ENCODE measurements at places on chromosomes 6 and 20.
A peak's percentile ranks its signal among the peaks of the same experiment; 100 is the strongest.

- no peak for DNase-seq
Measured at GRCh38 chr6:112202639-112203341, 51.6 kb downstream of the LAMA4 start.

DNA sequence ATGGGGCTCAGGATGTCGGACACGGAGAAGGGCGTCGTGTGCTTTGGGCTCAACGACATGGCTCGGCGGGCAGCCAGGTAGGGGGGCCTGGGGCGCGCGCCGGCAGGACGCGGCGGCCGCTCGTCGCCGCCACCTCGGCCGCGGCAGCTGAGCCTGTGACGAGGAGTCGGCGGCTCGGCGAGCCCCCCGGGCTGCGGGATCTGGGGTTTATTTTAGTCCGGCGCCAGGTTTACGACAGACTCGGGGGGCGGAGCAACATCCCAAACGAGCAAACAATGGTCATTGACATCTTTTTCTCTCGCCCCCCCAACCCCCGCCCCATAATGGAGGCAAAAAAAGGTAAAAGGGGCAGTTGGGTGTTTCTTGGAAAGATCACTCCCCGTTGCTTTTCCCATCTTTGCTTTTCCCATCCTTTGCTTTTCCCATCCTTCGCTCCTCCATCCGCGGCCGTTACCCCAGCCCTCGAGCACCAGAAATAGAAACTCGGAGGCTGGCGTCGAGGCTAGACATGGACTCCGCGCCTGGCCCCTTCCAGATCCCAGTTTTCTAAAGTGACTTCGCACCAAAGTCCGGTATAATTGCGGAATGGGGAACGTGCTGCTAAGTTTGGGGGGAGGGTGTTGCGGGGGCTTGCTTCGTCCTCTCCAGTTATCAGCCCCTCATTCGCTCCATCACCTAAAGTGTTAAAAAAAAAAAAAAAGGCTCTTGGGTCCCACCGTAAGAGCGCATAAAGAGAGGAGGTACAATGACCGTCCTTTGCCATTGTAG lies at the start of gene NKX2-4:
Gene NKX2-4 (minus strand): TSS at position 186 of the 768 bp plus-strand sequence. CDS start 127 bp downstream, at position 59.
- DNase-seq, result no peak

DNA sequence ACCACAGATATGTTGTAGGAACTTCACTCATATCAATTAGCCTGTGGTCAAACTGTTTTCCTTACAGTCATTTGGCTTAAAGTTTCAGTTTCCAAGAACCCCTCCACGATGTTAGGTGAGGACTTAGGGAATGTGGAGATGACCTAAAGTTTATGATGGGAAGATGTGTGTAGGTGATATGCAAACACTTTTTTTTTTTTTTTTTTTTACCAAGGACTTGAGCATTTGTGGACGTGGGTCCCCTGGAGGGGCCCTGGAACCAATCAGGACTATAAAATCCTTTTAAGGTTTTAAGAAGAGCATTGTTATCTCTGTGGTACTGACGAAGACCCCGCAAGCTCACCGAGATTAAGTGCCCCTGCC lies 478 bp upstream of the MTHFD1L start:
- DNase-seq, result no peak

- DNase-seq, result no peak
Measured at GRCh38 chr6:56953597-56954402, 1.1 kb upstream of the BEND6 start.

GRCh38 chr6:126535595-126535994 lies 195.7 kb downstream of the CENPW start:
- DNase-seq, result no peak

- DNase-seq, result no peak
Measured at GRCh38 chr20:1375515-1375914, 17.3 kb downstream of the FKBP1A start.

GRCh38 chr20:496126-496696 lies 33.9 kb upstream of the TBC1D20 start:
- DNase-seq, result no peak

GRCh38 chr20:33554914-33555420 lies 65.1 kb downstream of the CBFA2T2 start:
- DNase-seq, result peak; percentile 32

DNA sequence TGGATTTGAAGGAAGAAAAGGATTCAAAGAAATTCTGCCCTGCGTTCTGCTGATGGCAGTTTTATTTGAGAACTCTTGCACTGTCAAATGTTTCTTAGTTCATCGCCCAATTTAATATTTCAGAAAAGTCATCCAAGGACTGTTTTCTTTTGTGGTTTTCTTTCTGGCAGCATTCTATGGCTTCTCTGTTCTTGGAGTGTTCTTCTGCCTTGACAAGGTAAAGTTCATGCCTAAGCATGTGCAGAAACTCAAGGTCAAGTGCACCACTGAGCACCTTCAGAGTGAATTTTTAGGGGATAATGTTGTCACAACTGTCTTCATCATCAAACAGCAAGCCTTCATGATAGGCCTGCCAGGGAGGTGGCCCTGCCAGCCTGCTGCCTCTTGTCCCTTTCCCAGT lies 225.6 kb downstream of the PLCB1 start:
- DNase-seq, result no peak

- DNase-seq, result no peak
Measured at GRCh38 chr6:169905041-169905807, 153.8 kb downstream of the ERMARD start.

DNA sequence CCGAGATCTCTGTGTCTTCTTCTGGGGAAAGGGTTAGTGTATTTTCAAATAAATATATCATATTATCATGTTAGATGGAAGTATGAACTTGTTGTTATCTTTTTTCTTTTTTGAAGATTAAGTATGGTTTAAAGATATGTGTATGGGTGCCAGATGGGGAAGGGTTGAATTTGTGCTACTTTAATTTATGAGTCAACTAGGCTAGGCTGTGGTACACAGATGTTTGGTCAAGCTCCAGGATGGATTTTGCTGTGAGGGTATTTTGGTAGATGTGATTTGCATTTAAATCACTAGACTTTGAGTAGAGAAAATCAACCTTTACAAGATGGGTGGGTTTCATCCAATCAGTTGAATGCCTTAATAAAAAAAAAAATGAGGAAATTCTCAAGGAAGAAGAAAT lies 886.6 kb upstream of the ADGRB3 start:
- DNase-seq, result no peak

DNA sequence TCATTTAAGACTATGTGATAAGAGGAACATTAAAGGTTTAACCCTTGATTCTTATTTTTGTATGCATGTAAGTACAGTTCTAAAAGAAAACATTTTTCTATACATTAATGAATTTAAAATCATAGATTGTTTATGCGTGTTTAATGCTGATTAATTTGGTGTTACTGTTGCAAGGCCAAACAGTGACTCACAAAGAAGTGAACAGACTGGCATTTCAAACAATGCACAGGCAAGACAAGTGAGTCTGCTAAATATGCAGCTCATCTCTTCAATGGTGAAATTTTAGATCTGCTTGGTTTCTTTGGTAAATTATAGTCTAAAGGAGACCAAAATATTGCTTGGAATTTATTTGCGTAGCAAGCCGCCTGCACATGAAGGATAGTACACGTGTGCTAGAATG lies 417.4 kb upstream of the SOX4 start:
- DNase-seq, result no peak

DNA sequence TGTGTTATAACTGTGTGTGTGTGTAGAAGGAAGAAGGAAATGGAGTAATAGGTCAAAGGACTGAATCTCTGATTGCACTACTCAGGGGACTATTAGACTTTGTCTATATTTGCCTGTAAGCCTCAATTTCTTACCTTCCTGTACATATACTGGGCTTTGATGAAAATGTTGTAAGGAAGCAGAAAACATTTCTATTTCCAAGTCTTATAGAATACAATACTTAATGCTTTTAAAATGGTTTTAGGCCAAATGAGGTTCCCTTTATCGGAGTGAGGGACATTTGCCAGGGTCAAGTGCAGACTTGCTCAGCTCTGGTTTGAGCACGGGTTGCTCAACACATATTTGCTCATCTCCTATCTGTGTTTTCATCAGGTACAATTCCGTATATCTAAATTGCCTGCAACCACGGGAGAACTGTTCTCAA lies 28.3 kb downstream of the MEP1A start:
- DNase-seq, result no peak

DNA sequence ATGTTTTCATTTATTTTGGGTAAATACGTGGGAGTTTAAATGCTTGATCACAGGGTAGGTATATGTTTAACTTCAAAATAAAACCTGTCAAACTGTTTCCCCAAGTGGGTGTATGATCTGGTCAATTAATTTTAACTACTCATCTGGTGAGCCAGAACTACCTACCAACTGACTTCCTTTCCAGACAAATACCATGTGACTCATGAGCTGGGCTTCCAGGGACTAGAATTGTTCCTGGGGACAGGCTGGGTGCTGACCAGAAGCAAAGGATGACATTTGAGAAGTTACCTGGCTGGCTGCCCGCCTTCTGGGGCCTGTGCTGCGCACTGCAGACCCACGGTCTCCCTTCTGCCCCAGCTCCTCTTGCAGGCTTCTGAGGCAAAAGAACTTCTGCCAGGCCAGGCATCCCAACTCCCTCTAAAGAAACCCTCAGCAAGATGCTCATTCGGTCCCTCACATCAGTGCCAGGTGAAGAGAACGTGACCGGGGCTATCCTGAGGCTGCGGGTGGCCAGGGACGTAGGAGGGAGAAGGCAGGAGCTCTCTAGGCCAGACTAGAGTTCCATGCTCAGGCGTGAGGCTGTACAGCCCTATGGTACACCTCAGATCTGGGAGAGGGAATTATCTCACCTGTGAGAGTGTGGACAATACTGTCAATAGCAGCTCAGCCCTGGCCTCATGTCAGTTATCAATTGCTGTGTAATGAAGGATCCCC lies 103.6 kb downstream of the JPH2 start:
- no peak for DNase-seq

DNA sequence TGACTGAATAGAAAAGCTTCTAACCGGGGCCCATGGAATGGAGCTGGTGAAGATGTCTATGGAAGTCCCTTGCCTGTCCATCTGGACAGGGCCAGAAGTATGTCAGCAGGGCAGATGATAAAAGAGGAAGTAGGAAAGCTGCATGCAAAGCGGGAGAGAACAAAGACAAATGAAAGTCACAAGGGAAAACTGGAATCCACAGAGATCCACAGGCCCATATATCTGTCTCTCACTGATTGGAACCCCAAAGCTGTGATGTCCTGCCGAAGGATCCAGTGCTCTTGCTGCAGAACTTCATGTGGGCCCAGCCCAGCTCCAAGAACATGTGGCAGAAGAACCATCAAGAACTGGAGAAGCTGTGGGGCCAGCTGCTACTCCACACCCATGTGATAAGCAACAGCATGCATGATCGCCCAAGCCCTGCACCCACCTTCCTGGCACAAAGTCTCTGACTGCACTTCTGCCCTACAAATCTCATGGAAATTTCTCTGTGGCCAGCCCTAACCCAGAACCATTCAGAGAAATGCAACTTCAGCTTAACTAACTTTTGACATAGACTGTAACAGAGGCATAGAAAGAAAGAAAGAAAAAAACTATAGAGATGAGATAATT lies 716.0 kb downstream of the KIF16B start:
- DNase-seq, result no peak

GRCh38 chr20:57772349-57772964 lies 62.6 kb upstream of the PMEPA1 start:
- no peak for DNase-seq

DNA sequence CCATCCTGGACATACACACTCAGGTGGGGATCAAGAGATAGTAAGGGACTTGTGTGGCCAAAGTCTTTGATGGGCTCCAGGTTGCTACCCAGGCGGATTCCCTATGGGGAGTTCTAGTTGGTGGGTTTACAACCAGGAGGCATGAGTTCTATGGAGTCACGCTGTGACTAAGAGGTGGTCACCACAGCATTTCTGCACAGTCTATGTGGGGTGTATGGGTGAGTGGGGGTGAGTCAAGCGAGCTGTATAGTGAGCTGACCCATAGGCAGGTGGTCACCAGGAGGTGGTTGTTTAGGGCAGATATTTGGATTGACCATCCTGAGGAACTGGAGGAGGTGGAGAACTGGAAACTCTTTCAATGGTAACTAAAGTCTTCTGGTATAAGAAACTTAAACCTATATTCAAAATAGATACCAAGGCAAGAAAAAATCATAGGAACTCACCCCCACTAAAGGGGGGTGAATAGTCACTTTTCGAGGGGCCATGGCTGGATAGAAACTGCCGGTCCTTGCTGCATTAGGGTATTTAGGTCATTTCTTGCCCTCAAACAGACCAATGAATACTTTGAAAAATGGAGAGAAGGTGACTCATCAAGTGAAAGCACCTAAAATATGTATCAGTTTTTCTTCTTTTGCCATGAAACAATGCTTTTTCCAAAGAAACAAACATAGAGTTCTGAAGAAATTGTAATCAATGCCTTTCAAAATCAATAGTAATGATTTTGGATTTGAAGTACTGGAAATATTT lies 84.3 kb upstream of the NRN1 start:
- no peak for DNase-seq

DNA sequence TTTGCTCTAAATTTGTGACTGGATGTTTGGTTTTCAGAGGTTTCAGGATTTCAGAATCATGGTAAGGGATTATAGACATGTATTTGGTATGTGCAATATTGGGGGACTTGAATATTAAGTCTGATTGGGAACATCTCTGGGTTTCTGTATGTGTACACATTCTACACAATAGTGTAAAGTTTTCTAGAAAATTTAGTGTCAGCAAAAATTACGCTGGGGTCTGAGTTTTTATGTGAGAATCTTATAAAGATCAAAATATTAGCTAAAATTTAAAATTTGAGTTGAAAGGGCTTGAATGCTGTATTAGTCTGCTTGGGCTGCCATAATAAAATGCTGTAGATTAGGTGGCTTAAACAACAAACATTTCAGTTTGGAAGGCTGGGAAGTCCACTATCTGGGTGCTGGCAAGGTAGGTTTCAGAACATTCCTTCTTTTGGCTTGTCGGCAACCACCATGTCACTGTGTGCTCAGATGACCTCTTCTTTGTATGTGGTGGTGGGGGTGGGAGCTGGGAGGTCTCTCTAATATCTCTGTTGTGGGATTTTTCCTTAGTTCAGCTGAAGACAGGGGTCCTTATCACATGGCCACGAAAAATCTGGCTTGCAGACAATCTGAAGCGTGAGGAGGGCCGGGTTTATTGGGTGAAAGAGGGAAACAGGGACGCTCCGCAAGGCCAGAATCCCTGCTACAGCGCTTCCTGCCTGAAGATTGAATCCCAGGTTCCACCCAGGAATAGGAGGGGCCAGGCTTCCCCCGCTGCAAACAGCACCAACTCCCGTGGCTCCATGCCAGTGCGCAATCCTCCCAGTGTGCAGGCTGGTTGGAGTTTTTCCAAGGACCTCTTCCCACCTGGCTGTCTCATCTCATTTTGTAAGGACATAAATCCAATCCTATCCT lies 299.7 kb downstream of the PLCB1 start:
- DNase-seq, result no peak

GRCh38 chr20:50111120-50111828 lies 1.7 kb downstream of the UBE2V1 start:
- DNase-seq, result no peak

- DNase-seq, result no peak
Measured at GRCh38 chr20:11906626-11907480, 10.8 kb upstream of the BTBD3 start.
